ENCODE measurements at places on chromosomes 6 and 20.

DNA sequence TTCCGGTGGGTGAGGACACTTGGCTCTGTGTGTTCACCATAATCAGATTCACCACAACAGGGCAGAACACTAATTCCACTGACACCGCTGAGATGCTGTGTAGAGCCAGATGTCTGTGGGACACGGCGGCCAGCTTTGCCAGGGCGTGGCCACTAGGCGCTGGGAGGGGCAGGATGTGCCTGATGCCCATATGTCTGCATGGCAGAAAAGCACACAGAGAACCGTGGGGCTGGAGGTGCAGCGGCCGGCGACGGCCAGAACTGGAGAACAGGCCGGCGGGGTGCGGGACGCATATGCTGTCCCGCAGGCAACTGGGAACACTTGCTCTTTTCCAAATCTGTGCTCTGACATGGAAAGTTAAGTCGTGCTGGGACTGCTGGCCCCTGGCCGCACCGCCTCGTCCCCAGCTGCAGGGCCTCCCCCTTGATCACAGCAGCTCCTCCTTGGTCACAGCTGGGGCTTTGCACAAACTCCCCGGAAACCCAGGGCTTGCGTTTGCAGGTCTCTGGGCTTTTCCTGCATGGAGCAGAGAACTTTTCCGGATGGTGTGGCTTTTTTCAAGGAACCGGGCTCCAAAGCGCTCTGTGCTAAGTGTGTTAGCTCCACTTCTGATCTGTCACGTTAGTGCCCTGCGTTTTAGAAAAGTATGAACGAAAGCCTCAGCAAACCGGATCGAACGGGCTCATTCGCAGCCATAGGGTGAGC lies 31.1 kb downstream of the NTSR1 start:
- no peak for DNase-seq

GRCh38 chr6:139369068-139369467 lies 5.4 kb downstream of the CITED2 start:
- DNase-seq: peak; percentile 79

DNA sequence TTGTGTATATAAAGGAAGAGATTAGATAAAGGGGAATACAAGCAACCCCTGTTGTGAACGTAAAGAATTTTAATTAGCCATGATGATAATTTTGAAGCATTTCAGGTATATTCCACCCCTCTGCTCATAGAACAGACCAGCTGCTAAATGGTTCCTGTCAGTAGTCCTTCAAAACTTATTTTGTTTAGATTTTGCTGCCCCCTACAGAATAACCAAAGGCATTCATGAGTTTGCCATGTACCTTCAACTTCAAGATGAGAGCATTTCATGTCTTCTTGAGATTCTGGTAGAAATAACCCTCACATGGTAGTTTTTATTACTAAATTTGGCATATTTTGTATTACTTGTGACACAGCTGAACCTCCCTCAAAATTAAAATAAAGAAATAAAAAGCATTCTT lies 1586.7 kb downstream of the HACE1 start:
- DNase-seq: peak; percentile 3

DNA sequence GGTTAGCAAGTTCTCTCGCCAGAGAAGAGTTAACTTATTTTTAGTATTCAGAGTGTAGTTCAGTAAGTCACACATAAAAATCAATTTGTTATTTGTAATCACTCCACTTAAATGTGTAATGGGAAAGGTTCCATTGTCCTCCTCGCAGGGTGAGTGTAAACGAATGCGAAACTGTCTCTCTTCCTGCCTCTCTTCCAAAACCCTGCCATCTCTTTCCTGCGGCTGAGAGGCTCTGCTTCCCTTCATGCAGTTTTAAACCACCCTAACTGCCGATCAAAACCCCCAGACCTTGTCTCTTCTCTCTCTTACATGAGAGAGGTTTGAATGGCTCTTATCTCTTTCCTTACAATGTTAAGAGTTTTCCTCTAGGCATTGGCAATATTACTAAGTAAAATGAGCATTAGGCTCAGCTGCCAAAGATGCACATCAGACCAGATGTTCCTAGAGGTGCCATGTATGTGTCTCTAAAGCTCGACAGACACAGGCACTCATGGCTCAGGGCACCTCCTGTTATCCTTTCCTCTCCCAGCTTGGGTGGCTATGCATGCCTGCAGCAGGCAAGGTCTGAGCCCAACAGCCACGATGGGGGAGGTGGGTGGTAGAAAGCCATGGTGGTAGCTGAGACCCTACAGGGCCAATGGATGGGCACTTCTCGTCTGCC lies 91.2 kb downstream of the JARID2 start:
- no peak for DNase-seq

DNA sequence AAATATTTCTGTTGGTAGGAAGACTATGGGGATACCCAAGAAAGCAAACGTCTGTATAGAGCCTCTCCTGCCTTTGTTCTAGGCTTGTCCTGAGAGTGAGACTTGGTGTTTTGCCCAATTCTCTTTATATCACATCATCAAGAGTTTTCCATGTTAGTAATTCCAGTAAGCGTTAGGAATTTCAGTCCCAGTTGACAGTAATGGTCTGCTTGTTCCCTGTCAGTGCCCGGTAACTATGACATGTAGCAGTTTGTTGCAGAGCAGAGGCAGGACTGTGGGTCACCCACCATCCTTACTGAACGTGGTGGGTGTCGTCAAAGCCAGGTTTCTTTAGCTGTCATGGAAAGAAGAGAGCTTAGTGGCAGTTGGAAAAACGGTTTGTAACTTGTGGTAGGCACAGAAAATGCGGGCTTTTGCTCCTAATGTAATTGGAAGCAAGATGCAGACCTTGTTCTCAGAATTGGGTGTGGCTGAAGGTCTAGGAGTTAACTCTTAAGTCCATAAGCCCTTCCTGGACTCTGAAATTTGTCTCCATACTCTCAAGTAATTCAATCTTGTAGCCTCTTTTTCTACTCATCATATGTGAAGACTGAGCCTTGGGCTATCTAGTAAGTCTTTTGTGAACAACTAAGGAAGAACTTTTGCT lies 188.8 kb downstream of the TMEM242 start:
- no peak for DNase-seq

- DNase-seq: no peak
These were observed 136.2 kb downstream of the RPS12 start for GRCh38 chr6:132950566-132950965.

DNA sequence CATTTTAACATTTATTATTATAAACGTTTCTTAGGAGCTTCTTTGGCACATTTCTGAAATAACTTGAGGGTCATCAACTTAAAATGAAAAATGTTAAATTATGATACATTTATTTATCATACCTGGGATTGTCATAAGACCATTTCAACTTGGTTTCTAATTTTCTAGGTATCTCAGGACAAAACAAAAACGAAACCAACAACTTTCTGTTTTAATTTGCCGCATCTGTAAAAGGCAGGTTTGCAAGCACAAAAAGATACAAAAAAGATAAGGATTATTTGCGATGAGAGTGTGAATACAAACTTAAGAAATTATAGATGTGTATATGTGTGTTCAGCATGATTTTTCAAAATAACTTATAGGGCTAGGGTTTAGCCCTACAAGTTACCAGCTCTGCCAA lies 395.0 kb upstream of the RUNX2 start:
- no peak for DNase-seq

DNA sequence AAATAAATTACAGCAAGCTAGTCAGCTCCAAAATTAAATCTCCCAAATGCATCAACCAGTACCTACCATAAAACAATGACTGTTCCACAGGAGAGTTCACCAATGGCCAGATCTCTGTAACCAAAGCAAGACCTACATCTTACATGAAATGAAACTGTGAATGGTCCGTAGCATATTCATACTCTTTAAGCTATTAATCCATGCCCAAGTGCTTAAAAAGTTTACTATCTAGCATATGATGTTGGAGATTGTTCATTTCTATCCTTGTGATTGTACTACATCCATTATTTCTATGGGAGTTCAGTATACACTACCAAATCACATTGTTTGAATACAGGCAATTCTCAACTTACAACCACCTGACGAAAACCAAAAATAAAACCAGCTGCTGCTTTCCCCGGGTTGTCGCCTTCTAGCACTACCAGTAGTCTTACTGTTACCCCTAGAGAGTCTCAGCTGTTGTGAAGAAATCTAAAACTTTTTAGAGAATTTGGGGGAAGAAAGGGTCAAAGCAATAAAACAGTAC lies 38.0 kb downstream of the HIVEP2 start:
- DNase-seq: no peak

GRCh38 chr20:62346398-62347150 lies 20.5 kb downstream of the LAMA5 start:
- no peak for DNase-seq

DNA sequence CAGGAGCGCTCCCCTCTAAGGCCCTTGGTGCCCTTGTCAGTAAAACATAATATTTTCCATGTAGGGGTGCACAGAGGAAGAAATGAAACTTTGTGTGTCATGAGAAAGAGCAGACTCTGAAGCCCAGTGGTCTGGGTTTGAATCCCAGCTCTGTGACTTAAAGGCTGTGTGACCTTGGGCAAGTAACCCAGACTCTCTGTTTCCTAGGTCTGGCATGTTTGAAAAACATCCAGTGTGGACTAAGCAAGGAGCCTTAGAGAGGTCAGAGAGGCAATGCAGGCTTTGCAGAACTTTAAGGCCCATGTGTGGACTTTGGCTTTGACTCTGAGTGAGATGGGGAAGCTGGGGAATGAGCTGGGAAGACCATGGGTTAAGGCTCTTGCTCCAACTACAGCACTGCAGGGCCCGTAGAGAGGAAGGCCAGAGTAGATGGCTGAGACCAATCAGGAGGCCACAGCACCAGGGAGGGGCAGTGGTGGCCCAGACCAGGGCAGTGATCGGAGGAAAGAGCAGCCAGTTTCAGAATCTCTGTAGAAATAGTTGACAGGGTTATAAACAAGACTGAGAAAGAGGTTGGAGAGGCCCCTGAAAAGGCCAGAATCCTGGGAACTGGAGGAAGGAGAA lies 18.2 kb downstream of the ADA start:
- DNase-seq: no peak

DNA sequence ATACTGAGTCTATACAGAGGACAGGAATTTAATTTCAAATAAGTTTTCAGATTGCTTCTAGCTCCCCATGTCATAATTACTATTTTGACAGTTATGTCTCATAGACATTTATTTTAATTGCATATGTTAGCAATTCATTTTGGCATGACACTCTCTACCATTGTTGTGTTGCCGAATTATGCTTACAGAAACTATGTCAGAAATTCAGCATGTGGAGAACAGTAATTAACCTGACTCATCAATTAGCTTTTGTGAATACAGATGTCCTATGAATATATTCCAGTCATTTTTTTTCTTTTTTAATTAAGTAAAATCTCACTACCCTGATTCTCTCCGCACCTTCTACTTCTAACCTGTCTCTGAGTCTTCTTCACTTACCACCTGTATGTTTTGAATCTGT lies 105.1 kb downstream of the NKAIN2 start:
- DNase-seq: no peak

DNA sequence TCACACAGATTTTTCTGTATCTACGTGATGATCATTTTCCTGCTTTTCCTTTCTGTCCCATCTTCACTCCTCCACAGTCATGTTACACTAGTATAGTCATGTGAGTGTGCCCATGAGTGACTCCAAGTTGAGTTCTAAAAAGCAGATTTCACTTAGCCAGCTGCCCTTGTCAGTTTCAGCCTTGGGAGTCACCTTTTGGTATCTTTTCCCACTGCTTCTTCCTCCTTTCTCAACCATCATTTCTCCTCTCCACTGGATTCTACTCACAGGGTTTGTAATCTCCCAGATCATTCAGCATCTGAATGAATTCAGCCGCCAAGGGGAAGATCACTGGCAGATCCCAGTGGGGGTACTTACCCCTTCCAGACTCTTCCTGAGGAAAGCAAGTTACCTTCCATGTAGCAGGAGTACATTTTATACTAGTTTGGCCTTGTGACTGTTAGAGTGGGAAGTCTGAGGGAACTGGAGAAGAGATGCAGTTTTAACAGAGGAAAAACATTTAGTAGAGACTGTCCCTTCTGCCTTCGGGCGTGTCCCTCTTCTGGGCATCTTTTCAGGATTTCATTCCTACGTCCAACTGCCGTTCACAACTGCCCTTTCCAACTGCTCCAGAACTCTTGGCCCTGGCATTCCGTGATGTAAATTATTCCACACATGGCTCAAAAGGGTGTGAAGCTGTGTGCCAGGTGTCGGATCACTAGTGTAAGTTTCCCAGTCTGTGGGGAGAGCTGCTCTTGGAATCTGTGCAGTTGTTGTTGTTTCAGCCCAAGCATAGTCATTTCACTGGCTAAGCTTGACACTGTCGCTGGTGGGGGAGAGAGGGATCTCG lies 38.9 kb downstream of the BICRAL start:
- DNase-seq: no peak

GRCh38 chr6:143901885-143902750 lies 37.8 kb downstream of the ZC2HC1B start:
- DNase-seq: no peak

GRCh38 chr6:50089911-50090310 lies 40.2 kb upstream of the DEFB112 start:
- no peak for DNase-seq

GRCh38 chr6:16061818-16062217 lies 67.1 kb upstream of the MYLIP start:
- DNase-seq: no peak

GRCh38 chr20:48958743-48959142 lies 37.2 kb downstream of the ARFGEF2 start:
- no peak for DNase-seq

- DNase-seq: no peak
These were observed 159.8 kb downstream of the KCNQ5 start for GRCh38 chr6:72781624-72782023.

DNA sequence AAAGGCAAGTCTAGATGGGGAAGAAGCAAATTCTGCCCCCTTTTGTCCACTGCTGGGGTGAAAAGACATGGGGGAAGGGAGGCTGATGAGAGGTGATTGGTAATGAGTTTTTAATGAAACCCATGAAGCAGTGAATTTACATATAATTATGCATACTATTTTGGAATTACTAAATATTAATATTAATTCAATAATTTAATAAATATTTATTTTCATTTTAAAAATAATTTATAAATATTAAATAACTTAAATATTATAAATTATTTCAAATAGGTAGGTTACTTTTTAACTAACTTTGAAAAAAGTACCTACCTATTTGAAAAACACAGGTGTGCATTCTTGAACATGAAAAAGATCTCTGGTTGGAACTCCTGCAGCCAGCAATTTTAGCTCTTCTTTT lies 138.1 kb upstream of the GPR6 start:
- DNase-seq: no peak

DNA sequence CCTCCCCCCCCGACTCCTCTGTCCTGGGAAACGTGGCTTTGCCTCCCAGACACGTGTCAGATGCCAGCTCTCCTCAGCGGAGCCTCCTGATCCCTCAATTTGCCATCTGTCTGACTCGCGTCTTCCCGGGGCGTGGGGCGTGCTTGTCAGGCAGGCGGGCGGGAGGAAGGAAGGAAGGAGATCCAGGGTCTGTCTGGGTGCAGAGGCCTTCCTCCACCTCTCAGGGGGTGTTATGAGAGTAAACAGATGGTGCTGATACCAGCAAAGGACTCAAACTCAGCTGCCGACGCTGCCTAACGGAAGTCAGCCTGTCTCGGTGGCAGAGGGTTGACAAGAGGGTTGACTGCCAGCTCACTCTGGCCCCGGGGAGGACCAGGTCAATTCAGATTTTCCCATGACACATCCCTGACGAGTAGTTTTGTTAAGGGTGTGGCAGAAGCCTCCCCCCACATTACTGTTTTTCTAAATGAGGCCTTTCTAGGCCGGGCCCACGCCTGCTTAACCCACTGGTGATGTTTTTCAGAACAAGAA lies 17.0 kb downstream of the UQCC2 start:
- no peak for DNase-seq

GRCh38 chr6:33702345-33702977 lies 9.0 kb downstream of the UQCC2 start:
- DNase-seq: no peak

Data from neuronal stem cell (in vitro differentiated cells).